A549 treated with Mapracorat at 1 μM for 4 hours (cell line): ENCODE measurements at places on chromosomes 16 and 17. TPM values are rescaled to one million over a fixed set of nuclear protein-coding genes. Genes with fewer than 3 reads are reported as not detected.

The BOLA2 gene
- total RNA-seq, result 17.3 to 31.8 TPM (median 26.6 TPM) in 5 replicates

The CSH2 gene
- total RNA-seq, result not detected in 5 replicates

The CRYBA1 gene
- total RNA-seq, result 0.27 TPM in 1 of 5 replicates, not detected in the others

The SCGB1C2 gene
- total RNA-seq, result not detected in 5 replicates

The LRRC75A gene
- 0.93 to 1.3 TPM (median 1.1 TPM) in 5 replicates for total RNA-seq

The PRAC1 gene
- not detected in 5 replicates for total RNA-seq

The ATP1B2 gene
- total RNA-seq, result 0.08 to 0.45 TPM (median 0.10 TPM) in 5 replicates

The C1QTNF8 gene
- total RNA-seq, result not detected in 5 replicates

The KATNIP gene
- total RNA-seq, result 9.0 to 14.4 TPM (median 13.4 TPM) in 5 replicates

The DBNDD1 gene
- total RNA-seq, result 47.5 to 63.7 TPM (median 58.7 TPM) in 5 replicates

The CHST4 gene
- total RNA-seq, result 0.08 TPM in 1 of 5 replicates, not detected in the others

The RPA1 gene
- 61.3 to 81.1 TPM (median 71.4 TPM) in 5 replicates for total RNA-seq

The NACA2 gene
- not detected in 5 replicates for total RNA-seq

The TEFM gene
- 18.3 to 28.2 TPM (median 22.3 TPM) in 5 replicates for total RNA-seq

The HEATR9 gene
- not detected in 5 replicates for total RNA-seq

The KRTAP3-2 gene
- total RNA-seq, result 0.22 to 0.42 TPM (median 0.37 TPM) in 3 of 5 replicates, not detected in the others

The CAMKK1 gene
- 23.8 to 26.2 TPM (median 24.1 TPM) in 5 replicates for total RNA-seq

The SPEM1 gene
- not detected in 5 replicates for total RNA-seq

The PYY gene
- not detected in 5 replicates for total RNA-seq

The ANKRD40CL gene
- not detected in 5 replicates for total RNA-seq

The PIK3R6 gene
- total RNA-seq, result not detected in 5 replicates

The ADGRG1 gene
- 141 to 205 TPM (median 184 TPM) in 5 replicates for total RNA-seq

The CBFB gene
- total RNA-seq, result 43.4 to 64.6 TPM (median 52.4 TPM) in 5 replicates

The CLEC19A gene
- total RNA-seq, result 0.11 to 0.32 TPM (median 0.19 TPM) in 4 of 5 replicates, not detected in the other

The RHBDF1 gene
- total RNA-seq, result 22.6 to 32.3 TPM (median 29.3 TPM) in 5 replicates

The SOX15 gene
- total RNA-seq, result 0.16 to 0.52 TPM (median 0.34 TPM) in 5 replicates

The CLEC18C gene
- 0.06 to 0.16 TPM in 2 of 5 replicates, not detected in the others for total RNA-seq

The EPN3 gene
- 0.13 to 0.29 TPM (median 0.19 TPM) in 5 replicates for total RNA-seq

The SLC16A11 gene
- not detected in 5 replicates for total RNA-seq

The UMOD gene
- not detected in 5 replicates for total RNA-seq

The CBLN1 gene
- 0.06 to 0.16 TPM (median 0.10 TPM) in 3 of 5 replicates, not detected in the others for total RNA-seq

The PAM16 gene
- total RNA-seq, result 63.5 to 78.0 TPM (median 70.8 TPM) in 5 replicates

The WFIKKN1 gene
- total RNA-seq, result 0.08 to 0.23 TPM (median 0.12 TPM) in 5 replicates

The AATK gene
- 0.25 to 0.65 TPM (median 0.33 TPM) in 5 replicates for total RNA-seq

The EXOC3L1 gene
- total RNA-seq, result 0.06 to 0.32 TPM (median 0.23 TPM) in 4 of 5 replicates, not detected in the other

The PPP1R27 gene
- total RNA-seq, result 0.09 to 0.39 TPM (median 0.19 TPM) in 3 of 5 replicates, not detected in the others

The PEMT gene
- total RNA-seq, result 57.7 to 72.6 TPM (median 64.9 TPM) in 5 replicates

The FNDC8 gene
- total RNA-seq, result 0.10 to 0.28 TPM (median 0.10 TPM) in 3 of 5 replicates, not detected in the others
